ENCODE measurements at places on chromosomes 2 and 18.

GRCh38 chr18:60024857-60025256, 125.1 kb downstream of the PMAIP1 start:
- DNase-seq, result no peak

GRCh38 chr2:157004789-157005188, 252.7 kb upstream of the GALNT5 start:
- no peak for DNase-seq

GRCh38 chr2:12910431-12910830, 193.7 kb downstream of the TRIB2 start:
- DNase-seq, result no peak

GRCh38 chr2:28986429-28986828, 5.3 kb downstream of the TOGARAM2 start:
- DNase-seq, result no peak

GRCh38 chr18:59446012-59446411, 86.9 kb upstream of the LMAN1 start:
- DNase-seq, result no peak

DNA sequence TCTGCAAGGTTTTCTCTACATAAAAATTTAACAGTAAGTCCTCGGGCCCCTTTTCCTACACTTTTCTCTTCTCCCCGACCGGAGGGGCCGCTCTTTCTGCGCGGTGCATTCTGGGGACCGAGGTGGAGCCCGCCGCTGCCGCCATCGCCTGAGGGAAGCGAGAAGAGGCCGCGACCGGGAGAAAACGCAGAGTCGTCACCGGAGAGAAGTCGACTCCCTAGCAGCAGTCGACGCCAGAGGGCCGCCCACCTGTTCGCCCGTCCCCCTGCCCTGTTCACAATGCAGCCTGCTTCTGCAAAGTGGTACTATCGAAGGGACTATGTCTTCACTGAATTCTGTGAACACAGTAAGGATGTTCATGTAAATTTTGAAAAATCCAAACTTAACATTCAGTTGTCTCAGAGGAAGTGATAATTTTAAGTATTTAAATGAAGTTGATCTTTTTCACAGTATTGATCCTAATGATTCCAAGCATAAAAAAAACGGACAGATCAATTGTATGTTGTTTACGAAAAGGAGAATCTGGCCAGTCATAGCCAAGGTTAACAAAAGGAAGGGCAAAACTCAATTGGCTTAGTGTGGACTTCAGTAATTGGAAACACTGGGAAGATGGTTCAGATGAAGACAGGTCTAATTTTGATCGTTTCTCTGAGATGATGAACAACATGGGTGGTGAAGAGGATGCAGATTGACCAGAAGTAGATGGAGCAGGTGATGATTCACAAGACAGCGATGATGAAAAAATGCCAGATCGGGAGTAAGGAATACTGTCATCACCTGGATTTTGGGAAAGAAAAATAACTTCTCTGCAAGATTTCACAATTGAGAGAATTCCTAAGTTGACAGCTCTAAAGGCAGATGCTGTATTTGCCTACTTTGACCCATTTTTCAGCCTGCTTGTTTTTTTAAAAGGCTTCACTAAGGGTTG, 55.8 kb downstream of the ASXL2 start:
- peak; percentile 45 for DNase-seq

GRCh38 chr2:3571284-3571683, 3.8 kb upstream of the RPS7 start:
- no peak for DNase-seq

DNA sequence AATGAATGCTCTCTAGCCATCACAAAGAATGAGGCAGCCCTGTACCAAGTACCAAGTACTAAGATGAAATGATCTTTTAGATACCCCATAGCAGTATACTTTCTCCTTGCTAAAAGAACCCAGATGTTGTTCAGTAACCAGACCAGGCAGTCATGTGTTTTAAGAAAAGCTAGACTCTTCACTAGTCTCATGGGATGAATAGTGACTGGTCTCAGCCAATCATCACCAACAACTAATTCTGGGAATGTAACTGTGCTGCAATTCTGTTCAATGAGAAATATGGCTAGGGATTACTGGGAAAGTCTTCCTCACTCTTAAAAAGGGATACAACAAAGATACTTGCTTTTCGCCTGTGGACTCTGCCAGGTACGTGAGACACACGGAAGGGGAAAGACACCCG, 29.5 kb downstream of the MBOAT2 start:
- no peak for DNase-seq

- no peak for DNase-seq
These were observed 50.2 kb upstream of the DTNA start for GRCh38 chr18:34659579-34660517.

DNA sequence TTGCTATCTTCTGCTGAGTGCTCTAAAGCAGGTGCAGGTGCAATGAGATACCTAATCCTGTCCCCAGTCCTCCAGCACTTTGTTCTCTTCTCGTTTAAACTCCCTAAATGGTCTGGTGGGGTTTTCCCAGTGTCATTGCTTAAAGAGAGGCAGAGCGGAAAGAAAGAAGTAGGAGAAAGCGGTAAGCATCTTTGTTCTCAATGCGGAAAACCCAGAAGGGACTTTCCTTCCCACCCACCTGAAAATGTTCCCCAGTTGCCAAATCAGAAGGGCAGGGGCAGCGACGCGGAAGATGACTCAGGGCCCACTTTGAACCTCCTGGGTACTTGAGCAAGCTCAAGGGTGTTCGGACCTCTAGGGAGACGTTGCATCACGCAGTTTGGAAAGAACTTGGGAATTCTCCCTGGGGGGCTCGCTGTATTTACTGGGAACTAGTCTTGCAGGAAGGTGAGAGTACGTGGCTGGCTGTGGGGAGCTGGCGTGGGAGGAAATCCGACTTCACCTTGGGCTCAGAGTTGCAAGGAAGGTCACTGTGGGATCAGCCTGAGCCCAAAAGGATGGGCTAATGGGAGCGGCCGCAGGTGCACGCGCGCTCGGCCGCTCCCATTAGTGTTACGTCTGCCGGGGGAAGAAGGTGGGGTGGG, 589 bp upstream of the SGPP2 start:
- DNase-seq, result peak; percentile 52

DNA sequence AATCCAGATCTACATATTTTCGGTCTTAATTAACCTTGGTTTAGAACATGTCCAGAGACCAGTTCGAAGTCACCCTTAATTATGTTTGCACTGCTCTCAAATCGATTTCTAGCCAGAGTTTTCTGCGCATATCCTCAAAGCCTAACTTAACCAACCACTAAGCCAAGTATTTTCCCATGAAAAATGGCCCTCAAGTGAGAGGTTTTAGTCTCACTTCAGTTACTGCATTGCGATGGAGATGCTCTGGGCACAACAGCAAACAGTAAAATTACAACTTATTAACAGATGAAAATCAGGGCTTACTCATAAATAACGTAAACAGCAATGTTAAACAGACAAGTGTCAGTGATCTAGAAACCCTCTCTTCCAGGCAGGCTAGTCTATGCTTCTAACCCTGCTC, 4.5 kb downstream of the RTN4 start:
- DNase-seq, result no peak

GRCh38 chr18:36066686-36067054, 689 bp downstream of the RPRD1A start:
- no peak for DNase-seq

DNA sequence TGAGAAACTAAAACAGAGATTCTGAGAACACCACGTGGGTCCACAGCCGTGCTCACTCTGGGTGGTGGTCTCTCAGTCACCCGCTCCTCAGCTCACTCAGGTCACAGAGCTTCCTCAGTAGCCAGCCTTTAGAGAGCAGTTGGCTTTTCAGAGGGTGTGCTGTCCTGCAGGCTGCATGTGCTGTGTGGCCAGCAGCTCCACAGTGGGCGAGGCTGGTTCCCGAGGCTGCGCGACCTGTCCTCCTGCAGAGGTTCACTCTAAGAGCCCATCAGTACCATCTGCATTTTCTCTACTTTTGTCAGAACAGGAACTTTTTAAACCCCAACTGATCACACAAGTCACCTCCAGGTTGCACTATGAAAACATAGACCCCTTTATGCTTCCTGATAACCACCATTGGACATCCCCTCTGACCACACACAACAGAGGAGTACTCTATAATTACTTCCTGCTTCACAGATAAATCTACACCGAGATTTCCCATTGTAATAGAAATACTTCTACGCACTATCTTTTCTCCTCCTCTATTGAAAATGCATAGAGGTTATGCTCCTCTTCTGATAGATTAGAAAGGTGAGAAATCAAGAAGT, 93.1 kb downstream of the GYPC start:
- DNase-seq, result no peak

- DNase-seq, result no peak
These were observed 15.6 kb downstream of the CHMP1B start for GRCh38 chr18:11866764-11867163.

DNA sequence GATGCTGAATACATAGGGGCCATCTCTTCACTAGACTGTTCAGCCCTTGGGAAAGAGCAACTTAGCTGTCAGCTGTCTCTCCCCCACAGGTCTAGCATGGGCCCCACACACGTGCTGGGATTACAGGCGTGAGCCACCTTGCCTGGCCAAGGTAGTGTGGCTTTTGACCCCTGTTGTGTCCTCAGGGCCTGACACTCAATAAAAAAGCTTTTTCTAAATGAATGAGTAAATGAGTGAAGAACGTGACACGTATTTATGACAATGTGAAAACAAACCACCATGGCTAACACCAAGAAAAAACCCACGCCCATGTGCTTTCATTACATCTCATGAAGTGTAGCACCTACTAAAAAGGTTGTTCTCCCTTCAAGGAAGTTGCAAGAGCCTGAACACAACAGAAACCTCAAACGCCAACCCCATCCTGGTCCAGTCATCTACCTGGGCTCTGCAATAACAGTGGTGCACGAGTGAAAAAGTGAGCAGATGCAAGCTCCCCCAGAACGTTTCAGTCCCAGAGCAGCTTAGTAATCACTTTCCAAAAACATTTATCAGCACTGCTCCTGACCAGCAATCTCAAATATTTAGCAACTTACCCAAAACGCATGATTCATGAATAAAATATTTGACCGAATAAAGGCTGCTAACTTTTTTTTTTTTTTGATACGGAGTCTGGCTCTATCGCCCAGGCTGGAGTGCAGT, 3.4 kb downstream of the WDFY1 start:
- peak; percentile 56 for DNase-seq

- no peak for DNase-seq
These were observed 176.9 kb downstream of the BCL2 start for GRCh38 chr18:63142594-63143225.

DNA sequence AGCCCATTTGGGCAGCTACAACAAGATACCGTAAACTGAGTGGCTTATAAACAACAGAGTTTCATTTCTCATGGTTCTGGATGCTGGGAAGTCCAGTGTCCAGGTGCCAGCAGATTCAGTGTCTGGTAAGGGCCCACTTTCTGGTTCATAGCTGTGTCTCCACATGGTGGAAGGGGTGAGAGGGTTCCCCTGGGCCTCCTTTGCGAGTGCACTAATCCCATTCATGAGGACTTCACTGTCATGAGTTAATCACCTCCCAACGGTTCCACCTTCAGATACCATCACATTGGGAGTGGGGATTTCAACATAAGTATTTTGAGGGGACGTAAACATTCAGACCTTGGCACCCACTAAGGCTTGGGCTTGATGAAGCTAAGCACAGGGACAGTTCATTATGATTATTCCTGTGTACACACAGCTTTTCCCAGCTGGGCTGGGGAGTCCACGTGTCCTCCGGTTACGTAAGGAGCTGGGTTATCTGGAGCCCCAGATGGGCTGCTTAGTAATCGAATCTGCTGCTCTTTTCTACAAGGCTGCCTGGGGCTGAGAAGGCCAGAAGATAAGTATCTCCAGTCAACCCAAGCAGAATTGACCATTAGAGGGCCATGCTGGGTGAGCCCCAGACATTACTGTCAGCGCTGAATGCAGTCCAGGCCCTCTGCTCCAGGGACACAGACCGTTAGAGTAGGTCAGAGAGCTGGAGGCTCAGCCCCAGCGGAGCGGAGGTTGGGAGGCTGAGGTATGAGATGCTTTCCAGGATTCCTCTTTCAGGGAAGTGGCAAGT, 42.7 kb downstream of the EPAS1 start:
- DNase-seq, result no peak

- no peak for DNase-seq
These were observed 9.8 kb upstream of the LRRFIP1 start for GRCh38 chr2:237617587-237617982.

DNA sequence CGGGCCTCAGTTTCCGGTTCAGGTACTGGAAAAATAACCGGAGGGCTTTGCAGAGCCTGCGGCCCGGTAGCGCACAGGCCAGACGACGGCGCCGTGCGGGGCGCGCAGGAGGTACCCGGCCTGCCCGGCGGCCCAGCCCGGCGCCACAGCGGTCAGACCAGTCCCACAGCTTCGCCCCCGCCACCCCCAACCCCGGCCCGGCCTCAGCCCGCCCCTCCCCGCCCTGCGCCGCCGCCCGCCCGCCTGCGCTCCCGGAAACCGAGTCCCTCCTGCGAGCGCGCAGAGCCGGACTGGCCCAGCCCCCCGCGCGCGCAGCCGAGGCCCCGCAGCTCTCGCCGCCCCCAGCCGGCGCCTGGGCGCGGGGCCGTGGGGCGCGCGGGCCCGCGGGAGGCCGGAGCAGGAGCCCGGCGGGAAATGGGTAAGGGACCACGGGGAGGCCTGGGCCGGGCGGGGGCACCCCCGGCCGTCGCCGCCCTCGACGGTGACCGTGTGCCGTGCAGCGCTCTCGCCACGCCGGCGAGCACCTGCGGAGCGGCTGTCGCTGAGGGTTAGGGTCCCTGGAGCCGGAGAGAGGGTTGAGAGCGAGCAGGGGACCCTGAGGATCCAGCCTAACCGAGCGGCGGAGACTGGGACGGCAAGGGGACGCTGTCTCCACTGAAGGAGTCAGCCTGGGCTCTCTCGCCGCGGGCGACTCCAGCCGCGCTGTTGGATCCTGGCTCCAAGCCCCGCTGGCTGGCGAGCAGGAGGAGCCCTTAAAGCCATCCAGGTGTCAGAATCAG, 16.5 kb upstream of the PSD4 start:
- DNase-seq, result no peak

DNA sequence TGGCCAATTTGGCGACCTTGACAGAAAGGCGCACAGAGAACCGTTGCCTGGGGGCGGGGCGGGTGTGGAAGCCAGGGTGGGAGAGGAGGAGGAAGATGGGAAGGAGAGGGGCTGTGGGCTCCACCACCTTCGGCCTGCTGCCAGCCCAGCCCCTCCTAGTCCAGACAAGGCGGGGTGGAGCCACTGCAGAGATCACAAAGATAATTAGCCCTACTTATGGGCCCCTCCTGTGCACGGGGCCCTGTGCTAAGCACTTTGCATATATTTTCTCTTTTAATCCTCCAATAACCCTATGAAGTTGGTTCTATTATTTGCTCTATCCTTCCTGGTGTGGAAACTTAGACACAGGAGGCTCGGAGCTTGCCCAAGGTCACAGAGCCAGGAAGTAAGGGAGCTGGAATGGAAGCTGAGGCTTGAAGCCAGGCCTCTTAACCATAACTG, 13.7 kb upstream of the ECEL1 start:
- DNase-seq, result no peak
